ENCODE measurements at places on chromosomes 1 and 21. TPM values are rescaled to one million over a fixed set of nuclear protein-coding genes. Genes with fewer than 3 reads are reported as not detected.
A peak's percentile ranks its signal among the peaks of the same experiment; 100 is the strongest.

DNA sequence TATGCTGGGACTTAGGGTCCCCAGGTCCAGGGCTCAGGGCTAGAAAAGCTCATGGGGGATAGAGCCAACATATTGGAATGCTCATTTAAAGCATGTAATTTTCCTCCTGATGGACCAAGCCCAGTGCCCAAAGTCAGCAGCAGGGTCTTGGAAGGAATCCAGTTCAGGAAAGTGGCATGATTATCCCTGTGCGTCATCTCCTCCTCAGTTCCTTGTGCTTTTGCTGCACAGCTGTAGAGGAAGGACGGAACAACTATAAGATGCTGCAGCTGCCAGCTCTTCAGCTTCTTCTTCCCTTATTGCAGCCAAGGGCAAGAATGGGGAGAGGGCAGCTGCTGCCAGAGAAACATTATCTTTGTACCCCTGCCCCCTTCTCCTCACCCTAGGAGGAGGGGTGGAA is 58.4 kb downstream of the OVGP1 start:
- no peak for DNase-seq

- no peak for DNase-seq
Observed at GRCh38 chr1:147505568-147505967, 35.7 kb upstream of the BCL9 start.

GRCh38 chr1:68331117-68331865 is 99.0 kb upstream of the WLS start:
- DNase-seq = no peak

GRCh38 chr1:198326915-198327314 is 170.1 kb downstream of the NEK7 start:
- DNase-seq = no peak

DNA sequence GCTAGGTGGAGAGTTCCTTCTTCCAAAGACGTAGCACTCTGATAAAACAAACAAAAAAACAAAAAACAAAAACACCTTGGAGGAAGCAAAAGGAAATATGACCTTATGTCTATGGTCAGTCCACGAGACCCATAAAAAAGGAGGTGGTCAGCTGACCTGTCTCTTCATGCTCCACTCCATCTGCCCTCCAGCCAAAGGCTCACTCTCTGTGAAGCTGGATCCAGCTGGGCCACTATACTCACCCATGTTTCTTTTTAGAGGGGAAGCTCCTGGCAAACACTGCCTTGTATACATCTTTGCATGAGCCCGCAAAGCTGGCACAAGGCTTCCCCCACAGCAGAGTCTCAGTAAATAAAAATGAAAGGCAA is 126.1 kb upstream of the CACHD1 start:
- DNase-seq = no peak

DNA sequence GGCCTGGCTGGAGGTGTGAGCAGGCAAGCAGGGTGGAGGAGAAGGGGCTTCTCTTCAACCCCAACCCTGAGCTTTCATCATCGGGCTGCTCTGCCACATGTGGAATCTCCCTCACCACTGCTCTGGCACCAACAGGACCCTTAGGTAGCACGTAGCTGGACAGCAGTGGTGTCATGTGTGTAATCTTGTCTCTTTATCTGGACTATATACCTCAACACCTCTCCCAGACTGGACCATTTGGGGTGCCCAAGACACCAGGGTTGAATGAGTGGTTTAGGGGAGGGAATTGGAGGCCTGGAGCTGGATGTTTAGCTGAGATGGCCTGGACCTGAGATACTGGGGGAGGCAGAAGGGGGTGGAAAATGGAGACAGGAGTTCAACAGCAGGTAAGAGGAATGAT is 63.0 kb downstream of the UBE2T start:
- DNase-seq = no peak

- no peak for DNase-seq
Observed at GRCh38 chr21:25569711-25570110, 37.6 kb downstream of the MRPL39 start.

GRCh38 chr1:46670134-46670533 is 1.5 kb upstream of the TEX38 start:
- no peak for DNase-seq

DNA sequence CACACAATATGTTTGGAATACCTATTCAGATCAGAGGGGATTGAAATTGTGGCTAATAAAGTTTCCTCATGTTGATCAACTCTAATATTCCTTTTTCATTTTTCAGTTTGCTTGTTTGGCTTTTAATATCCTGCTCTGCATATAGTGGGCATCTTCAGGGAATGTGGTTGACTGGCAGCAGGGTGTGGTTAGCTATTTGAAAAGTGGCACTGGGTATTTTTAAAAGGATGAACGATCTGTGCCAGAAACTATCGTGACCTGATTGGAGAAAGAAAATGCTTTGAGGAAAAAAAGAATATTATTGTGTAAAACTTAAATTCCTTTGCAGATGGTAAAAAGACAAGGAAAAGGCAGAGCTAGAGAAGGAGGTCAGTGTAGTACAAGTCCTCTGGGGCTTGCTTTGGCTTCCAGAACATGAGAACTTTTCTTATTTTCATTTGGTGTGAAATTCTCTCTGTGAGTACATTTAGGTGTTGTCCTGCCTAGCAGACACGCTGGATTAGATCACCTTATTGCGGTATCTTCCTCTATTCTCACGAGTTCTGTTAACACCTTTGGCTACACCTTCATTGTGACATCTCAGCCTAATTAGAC is 329.7 kb upstream of the SNX7 start:
- DNase-seq = no peak

DNA sequence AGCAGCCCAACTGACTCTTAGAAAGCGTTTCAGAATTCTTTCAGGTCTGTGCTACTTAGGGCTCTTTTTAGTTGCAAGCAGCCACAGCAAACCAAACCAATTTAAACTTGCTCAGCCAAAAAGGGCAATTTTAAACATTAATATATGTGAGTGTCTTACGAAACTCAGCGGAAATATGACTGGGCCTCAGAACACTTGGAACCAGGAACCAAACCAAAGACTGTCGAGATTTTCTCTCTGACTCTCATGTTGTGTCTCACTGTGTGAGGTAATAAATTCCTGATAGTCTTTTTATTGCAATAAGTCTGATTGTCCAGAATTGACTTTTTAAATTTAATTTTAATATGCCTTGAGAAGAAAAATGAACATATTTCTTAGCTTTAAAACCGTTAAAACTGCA is 122.3 kb downstream of the SYF2 start:
- DNase-seq = no peak

GRCh38 chr1:221777431-221778072 is 35.7 kb upstream of the DUSP10 start:
- peak; percentile 73 for DNase-seq

GRCh38 chr1:245444147-245444828 is 289.5 kb downstream of the KIF26B start:
- no peak for DNase-seq

GRCh38 chr1:208988811-208989222 is 594.7 kb upstream of the CAMK1G start:
- no peak for DNase-seq

GRCh38 chr1:100462326-100463025 is 75.5 kb upstream of the GPR88 start:
- no peak for DNase-seq

- DNase-seq = no peak
Observed at GRCh38 chr1:92791487-92792066, 6.7 kb upstream of the EVI5 start.

- no peak for DNase-seq
Observed at GRCh38 chr1:113517983-113518382, 127.7 kb downstream of the MAGI3 start.

DNA sequence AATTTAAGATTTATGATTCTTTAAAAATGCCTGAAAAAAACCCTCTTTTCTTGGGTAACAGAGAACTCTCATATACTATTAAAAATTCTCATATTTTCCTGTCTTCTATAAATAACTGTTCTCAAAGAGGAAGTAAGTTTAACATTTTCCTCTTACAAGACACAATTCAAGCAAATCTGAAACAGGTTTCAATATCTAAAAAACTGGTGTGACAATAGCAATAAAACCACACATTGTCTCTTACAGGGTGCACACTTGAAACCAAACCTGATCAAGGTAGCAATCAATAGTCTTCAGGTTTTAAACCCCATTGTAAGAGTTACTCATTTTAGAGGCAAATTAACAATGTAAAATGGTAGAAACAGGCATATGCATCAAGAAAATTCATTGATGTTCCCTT is 28.0 kb downstream of the FUBP1 start:
- no peak for DNase-seq

DNA sequence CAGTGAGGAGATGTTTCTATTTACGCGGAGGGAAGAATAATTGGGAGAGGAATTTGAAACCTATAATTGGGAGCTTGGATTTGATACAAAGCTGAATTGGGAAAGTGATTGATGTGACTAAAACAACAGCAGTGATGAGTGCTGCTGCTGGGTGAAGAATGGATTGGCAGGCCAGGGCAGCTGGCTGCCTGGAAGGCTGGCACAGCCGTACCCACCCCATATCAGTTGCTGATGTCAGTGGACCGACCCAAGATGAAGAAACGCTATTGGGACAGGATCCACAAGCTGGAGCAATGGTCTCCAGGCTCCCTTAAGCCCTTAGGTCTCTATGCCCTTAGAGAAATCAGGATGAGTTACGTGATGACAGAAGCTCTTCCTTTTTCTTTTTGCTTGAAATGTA is 47.4 kb downstream of the GRIK1 start:
- no peak for DNase-seq

DNA sequence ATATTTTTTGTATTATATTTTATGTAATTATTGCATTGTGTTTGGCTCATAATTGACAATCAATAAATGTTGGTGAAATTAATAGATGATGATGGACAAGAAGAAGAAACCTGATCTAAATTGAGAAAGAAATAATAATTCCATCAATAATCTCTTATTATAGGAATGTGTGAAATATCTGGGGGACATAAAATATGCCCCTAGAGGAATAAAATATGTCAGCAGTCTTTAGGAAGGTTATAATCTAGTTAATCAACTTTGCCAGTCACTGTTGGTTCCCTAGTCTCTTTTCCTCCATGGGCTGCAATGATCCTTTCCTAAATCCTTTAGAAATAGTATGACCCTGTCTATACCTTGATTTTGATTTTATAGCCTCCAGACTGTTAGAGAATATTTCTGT is 549.7 kb upstream of the ADGRL4 start:
- no peak for DNase-seq

GRCh38 chr1:14660801-14661200 is 62.3 kb downstream of the KAZN start:
- DNase-seq = no peak

- no peak for DNase-seq
Observed at GRCh38 chr1:44220001-44220751, 6.9 kb downstream of the DMAP1 start.

GRCh38 chr1:197198911-197199310 is 52.4 kb upstream of the ASPM start:
- no peak for DNase-seq

GRCh38 chr1:53697721-53698383 is 41.1 kb downstream of the GLIS1 start:
- DNase-seq = no peak

DNA sequence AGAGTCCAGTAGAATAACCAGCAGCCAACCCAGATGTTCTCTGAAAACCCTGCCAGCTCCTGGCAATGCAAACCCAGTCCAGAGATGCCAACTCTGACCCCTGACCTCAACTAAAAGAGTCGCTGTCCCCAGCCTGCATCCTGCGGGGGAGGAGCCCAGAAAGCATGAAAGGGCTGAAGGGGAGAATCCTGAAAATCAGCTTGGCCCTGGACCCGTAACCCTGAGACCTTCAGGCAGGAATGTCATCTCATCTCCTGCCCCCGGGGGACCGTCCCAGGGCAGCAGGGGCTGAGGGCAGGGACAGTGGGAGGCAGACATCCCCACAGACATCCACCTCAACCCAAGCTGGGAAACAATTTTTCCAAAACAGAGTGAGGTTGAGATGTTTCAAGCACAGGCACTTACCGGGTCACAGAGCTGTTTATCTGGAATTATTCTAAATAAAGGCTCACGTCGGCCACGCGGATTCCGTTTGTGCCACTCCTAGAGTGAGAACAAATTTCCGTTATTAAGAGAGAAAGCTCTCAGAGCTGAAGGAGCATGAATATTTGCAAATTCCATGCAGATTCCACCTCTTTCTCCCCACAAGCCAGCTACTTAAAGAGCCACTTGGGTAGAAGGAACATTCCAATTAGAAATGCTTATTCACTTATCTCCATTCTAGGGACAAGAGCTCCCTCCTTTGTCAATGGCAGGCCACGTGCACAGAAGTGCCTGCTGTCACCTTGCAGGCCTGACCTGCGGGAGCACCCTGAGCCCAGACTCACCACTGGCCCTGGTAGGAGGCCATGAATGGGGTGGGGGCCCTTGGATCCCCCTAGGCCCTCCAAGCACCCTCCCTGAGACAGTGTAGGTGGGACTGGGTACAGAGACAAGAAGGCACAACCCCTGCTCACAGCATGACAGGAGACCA is 240.1 kb downstream of the NPHP4 start:
- DNase-seq = peak; percentile 37

- DNase-seq = no peak
Observed at GRCh38 chr1:243253926-243254232, 1.2 kb downstream of the CEP170 start.

DNA sequence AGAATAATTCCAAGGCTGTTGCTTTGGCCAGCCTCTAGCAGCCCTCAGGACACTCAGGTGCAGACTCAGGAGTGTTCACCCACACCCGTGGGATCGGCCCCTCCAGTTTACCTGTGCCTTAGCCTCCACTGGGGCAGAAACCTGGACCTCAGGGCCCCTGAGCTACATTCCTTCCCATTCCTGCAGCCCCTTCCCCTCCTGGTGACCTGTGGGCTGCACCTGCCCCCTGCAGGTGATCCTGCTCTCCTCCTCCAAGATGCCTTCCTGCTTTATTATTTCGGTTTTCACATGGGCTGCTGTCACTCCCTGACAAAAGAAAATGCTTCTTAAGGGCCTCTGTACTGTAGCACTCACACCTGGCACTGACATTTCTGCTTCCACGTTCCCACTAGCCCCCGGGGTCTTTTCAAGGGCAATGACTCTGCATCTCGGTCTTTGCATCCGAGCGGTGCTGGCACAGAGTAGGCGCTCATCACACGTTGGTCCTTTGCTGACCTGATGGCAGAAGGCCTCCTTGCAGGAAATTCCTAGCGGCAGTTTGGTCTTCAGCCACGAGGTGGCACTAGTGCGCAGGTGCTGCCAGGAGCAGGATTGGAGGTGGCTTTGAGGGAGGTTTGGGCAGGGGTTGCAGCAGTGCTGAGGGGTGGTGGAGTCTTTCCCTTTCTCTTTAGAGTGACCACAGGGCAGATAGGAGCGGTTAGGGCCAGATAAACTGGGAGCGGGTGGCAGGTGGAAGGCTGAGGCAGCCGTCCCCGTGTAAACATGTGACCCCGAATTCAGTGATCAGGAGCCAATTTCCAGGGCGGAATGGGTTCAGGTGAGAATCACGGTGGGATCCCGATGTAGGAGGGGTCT is 25.3 kb upstream of the ETV3 start:
- DNase-seq = peak; percentile 85

- DNase-seq = peak; percentile 33
Observed at GRCh38 chr1:6141592-6141991, 38.5 kb downstream of the CHD5 start.

GRCh38 chr1:19824541-19824940 is 9.5 kb upstream of the RNF186 start:
- no peak for DNase-seq

- DNase-seq = no peak
Observed at GRCh38 chr1:84698151-84699110, 8.2 kb upstream of the SSX2IP start.

LCE1A gene
- total RNA-seq = not detected

S100A14 gene
- not detected for total RNA-seq

TFF3 gene
- total RNA-seq = not detected

UTS2 gene
- total RNA-seq = not detected

FTCD gene
- total RNA-seq = 0.39 TPM

NCMAP gene
- 0.05 TPM for total RNA-seq

FAM167B gene
- total RNA-seq = 1.1 TPM

KRTAP11-1 gene
- not detected for total RNA-seq

ROR1 gene
- total RNA-seq = 0.25 TPM
